Endodermal cell (in vitro differentiated cells): ENCODE measurements at places on chromosomes 11 and 22. TPM values are rescaled to one million over a fixed set of nuclear protein-coding genes. Genes with fewer than 3 reads are reported as not detected.

CNGA4 gene
- 4.3 and 4.9 TPM in 2 replicates for total RNA-seq

MAPK12 gene
- total RNA-seq, result 24.3 to 46.5 TPM (median 44.5 TPM) in 3 replicates

RIC3 gene
- total RNA-seq, result 19.9 and 25.3 TPM in 2 replicates

CBLIF gene
- total RNA-seq, result not detected in 3 replicates

SCUBE2 gene
- 0.86 to 1.5 TPM (median 1.3 TPM) in 3 replicates for total RNA-seq

KIAA1671 gene
- total RNA-seq, result 36.4 to 45.1 TPM (median 43.7 TPM) in 3 replicates

OLFML1 gene
- total RNA-seq, result 0.56 to 1.7 TPM (median 1.5 TPM) in 3 replicates

DNA sequence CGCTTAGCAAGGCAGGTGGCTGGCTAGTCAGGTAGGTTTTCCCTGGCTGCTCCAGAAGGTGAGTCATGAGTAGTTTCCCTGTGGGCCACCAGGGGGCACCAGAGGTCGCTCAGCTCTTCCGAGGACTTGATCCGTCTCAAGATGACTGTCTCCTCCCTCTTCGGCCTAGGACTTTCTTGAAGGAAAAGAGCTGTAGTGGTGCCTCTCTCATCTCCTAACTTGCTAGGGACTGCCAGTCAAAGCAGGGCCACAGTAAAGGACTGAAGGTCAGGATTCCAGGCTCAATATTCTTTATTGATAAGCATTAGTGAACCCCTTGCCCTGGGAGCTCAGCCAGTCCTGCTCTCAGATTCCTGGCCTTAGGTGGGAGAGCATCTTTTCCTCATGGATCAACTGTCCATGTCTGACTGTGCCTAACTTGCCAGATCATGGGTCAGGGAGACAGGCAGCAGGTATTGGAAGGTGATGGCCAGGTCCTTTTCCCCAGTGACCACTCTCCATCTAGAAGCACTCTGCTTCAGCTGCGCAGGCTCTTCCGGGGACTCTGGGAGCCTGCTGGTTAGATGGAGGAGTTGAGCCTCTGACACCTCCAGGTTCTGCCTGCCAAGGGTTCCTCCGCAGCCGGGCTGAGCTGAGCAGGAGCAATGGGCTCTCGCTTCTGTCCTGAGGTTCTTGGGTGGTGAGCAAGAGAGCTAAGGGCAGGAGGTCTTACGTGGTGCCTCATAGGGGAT, 1.9 kb downstream of the POLD4 start:
- peak; percentile 86 for DNase-seq

DNA sequence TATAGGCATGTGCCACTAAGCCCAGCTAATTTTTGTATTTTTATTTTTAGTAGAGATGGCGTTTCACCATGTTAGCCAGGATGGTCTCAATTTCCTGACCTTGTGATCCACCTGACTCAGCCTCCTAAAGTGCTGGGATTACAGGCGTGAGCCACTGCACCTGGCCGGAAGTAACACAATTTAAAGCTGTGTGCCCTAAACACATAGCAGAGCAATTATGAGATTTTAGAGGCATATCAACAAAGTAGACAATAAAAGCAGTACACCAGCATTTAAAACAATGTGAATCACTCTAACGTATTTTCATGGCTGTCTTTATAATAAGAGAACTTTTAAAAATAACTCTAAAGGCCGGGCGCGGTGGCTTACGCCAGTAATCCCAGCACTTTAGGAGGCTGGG, 42.4 kb downstream of the PRR14L start:
- no peak for DNase-seq

DNA sequence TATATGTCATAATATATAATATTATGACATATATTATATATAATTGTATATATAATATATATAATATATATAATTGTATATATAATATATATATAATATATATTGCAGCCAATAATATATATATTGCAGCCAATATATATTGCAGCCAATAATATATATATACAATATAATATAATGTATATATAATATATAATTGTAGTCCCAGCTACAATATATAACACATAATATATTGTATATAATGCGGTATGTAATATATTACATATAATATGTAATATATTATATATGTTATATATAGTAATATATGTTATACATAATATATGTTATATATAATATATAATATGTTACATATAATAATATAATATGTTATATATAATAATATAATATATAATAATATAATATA, 5.8 kb upstream of the CELF1 start:
- no peak for DNase-seq

- DNase-seq, result no peak
Observed at GRCh38 chr22:22164541-22165272, 79.9 kb upstream of the VPREB1 start.

DNA sequence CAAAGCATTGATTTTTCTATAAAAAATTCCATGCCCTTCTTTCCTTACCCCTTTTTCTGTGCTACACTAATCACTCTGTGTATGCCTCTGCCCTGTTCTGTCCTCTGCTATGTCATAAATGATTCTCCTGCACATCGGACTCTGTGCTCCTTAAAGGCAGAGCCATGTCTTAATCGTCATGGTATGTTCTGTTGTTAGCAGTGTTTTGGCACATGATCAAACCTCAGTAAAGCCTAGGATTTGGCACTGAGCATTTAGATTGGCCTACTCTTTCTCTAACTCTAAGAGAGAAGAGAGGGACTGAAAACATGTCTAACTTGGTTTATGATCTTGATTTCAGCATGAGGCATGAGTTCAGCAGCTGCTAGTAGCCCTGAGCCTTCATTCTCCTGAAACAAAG, 266.9 kb downstream of the AASDHPPT start:
- DNase-seq, result no peak

DNA sequence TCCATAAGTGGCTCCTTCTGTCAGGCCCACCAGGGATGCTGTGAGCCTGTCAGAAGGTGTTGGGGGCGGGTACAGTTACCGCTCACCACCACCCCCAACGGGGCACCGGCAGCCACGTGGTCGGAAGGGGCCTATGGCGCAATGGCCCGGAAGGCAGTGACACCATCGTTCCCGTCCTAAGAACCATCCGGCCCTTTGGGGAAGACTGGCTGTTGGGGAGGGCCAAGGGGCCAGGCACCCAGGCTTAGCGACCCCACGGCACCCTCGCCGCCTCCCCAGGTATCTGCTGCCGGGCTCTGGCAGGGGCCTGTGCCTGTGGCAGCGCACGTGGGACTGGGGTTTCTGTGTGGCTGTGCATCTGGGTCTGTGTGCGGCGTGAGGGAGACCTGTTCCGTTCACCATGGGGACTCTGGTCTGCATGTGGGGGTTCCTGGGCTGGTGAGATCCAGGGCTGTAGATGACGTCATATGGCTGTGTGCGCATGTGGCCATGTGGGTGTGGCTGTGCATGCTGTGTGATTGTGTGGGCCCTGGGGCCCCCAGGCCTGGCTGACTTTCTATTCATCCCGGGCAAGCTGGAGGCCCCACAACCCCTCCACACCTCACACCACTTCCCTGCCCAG, 717 bp downstream of the OSM start:
- DNase-seq, result peak; percentile 67

GRCh38 chr22:26321469-26321913, 107.6 kb upstream of the ASPHD2 start:
- no peak for DNase-seq

DNA sequence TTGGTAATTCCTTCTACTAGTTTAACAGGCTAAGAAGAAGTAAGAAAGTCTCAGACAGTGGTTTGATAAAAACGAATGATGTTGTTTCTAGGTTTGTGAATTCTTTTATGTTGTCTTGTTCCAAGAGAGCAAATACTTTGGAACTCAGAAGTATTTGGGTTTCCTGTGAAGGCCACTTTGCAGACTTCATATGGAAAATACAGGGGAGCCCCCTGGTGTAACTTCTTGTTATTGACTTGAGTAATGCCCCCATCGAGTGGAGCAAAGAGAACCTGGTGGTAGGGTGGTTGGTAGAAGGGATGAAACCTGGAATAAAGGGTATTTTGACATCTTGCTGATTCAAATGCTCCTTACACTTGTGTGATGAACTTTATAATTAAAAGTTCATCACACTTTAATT, 40.0 kb upstream of the PTH start:
- DNase-seq, result peak; percentile 63
